ENCODE measurements at places on chromosomes 1 and 21. TPM values are rescaled to one million over a fixed set of nuclear protein-coding genes. Genes with fewer than 3 reads are reported as not detected.

DNA sequence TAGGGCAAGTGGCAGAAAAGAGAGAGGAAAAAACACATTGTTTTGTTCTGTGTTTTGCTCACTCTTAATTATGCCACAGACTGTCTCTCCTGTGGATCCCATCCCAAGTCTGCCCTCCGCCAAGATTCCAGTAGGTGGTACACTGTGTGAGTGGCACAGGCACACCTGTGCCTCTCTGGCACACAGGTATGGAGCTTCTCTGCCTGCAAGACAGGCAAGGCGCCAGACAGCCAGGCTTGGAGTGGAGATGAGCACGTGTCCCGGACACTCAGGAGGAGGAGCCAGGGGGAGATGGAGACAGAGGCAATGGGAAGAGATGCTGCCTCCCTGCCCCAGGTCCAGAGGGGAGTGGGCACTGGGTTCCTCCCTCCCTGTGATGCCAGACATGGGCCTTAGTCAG is 6.5 kb upstream of the GRIK3 start:
- no peak for DNase-seq

DNA sequence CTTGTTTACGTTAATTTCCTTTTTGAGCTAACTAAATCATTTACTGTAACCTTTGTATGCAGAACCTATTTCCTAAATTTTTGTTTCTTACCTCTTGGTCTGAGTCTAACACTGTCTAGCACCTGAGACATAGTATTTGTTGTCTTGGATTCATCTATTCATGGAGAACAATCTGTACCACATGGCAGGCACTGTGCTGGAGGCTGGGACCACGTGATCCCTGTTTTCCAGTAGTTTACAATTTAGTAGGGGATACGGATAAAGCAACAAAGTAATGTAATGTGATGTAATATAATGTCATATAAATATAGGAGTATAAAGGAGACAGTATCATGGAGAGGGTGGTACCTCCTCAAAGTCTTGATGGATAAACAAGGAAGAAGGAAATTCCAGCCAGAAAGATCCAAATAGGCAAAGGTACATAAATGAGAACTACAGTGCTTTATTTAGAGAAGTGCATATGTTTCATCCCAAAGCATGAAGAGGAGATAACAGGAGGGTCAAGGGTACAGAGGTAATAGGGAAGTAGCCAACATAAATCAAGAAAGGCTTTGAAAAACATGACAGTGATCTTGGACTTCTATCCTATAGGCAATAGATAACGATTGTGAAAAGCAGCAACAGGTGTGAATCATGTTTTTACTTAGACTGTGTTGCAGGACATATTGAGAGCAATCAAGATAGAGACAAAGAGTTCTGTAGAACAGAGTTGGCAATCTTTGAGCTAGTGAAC is 25.9 kb upstream of the CLCA4 start:
- no peak for DNase-seq

DNA sequence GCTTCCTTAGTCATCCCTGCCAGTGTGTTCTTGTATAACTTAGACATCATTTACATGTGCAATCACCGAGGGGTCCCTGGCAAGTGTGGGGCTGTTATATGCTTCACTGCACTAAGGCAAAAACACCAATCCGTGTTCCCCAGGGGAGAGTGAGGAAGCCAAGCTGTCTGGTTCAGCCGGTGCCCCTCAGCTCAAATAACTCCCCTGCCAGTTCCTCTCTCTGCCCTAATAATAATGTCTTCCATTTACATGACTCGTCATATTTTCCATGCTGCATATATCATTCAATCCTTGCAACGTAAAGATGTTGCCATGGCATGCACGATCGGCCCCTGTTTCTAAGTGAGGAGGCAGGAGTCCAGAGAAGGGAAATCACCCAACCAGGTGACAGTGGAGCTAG is 24.4 kb upstream of the NDC1 start:
- no peak for DNase-seq

Gene TNFRSF4
- total RNA-seq = 12.7 TPM

Gene REN
- total RNA-seq = 0.66 TPM

GRCh38 chr21:35053356-35054096 is 4.4 kb upstream of the RUNX1 start:
- no peak for DNase-seq

- no peak for DNase-seq
Measured at GRCh38 chr1:205975387-205975998, 27.7 kb downstream of the RAB7B start.

DNA sequence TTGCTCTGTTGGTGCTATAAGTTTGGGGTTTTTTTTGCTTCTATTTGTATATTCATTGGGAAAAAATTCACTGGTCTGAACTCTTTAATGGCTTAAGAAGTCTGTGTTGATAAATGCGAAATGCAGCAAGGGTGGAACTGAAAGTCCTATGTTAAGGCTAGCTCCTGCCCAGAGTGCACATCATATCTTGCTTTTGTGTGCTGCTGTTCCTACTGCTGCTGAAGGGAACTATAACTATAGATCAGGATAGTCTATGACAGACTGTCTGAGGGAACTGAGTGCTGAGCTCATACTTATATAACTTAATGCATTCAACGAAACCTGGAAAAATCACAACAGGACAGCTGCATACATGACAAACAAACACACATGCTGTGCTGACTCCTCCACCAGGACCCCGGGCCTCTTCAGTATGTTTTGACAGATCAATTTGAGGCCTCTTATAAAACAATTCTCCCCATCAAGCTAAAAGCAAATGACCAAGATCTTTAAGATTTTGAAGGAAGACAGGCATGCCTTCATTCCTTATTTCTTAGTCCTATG is 1031.5 kb upstream of the ADGRL2 start:
- no peak for DNase-seq

- DNase-seq = no peak
Measured at GRCh38 chr1:211874521-211875347, 44.2 kb upstream of the LPGAT1 start.

- DNase-seq = no peak
Measured at GRCh38 chr1:17683598-17683997, 71.5 kb upstream of the ACTL8 start.

- no peak for DNase-seq
Measured at GRCh38 chr1:234987415-234988154, 141.1 kb downstream of the TOMM20 start.

Gene LPAR3
- 1.1 TPM for total RNA-seq

Gene TDRD5
- 0.52 TPM for total RNA-seq

Gene RIMS3
- total RNA-seq = 3.8 TPM

DNA sequence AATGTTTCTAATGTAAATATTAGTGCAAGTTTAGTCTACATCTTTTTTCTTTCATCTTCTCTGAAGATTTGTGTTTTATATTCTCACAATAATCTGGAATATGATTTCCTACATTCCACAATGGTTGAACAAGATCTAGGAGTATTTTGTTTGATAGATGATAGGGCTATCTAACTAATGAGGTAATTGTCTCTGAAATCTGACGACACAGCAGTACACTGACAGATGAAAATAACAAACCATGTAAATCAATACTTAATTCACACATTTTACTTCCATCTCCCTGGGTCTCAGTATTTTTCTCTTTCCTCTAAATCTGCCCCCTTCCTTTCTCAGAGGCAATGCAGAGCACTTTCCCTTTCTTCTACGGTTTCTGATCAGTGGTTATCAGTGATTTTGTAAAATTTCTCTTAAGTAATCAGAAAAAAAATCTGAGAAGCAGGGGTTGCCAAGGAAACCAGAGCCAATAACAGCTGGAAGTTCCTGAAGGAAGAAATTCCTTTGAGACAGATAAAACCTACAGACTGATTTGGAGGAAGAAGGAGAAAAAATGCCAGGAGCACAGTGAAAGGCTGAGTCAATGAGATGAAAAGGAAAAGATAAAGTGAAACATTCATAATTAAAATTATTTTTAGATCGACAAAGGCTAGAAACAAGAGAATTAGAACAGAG is 7.3 kb upstream of the ANKRD13C start:
- no peak for DNase-seq

Measured in thymus (tissue), 14 donors.